Stimulated activated CD4-positive, alpha-beta T cell treated with anti-CD3 and anti-CD28 coated beads, Interleukin-12 subunit alpha, Interleukin-12 subunit beta, amount 100 ng/mL, for 4 hours (primary cell): ENCODE measurements at places on chromosomes 16 and 17.

- no peak for DNase-seq
These were observed 51.0 kb upstream of the GAS7 start for GRCh38 chr17:10249271-10250010.

DNA sequence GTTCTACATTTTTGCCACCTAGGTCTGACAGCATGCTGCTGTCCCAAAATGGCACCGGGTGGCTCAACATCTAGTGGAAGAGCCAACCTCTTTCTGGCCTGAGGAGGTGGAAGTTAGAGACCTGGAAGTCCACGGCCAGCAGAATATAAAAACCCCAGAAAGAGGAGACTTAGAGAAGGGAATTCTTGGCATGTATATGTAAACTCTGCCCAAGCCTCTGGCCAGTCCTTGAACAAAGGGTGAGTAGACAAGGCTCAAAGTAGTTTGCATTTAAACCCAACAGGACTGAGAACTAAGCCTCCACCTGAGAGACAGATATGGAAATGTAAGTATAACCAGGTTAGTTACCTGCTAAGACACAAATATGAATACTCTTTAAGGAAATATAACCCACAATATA, 210.3 kb downstream of the GRIN2A start:
- no peak for DNase-seq

DNA sequence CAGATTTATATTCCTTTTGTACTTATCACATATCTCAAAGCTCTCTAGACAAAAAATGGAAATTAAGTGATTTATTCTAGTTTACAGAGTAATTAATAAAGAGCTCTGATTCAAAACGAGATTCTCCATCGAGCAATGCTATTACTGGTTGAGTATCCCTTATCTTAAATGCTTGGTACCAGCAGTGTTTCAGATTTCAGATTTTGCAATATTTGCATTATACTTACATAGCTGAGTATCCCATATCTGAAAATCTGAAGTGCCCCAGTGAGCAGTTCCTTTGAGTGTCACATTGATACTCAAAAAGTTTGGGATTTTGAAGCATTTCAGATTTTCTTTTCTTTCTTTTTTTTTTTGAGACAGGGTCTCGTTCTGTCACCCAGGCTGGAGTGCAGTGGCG, 57.4 kb upstream of the STAC2 start:
- no peak for DNase-seq

DNA sequence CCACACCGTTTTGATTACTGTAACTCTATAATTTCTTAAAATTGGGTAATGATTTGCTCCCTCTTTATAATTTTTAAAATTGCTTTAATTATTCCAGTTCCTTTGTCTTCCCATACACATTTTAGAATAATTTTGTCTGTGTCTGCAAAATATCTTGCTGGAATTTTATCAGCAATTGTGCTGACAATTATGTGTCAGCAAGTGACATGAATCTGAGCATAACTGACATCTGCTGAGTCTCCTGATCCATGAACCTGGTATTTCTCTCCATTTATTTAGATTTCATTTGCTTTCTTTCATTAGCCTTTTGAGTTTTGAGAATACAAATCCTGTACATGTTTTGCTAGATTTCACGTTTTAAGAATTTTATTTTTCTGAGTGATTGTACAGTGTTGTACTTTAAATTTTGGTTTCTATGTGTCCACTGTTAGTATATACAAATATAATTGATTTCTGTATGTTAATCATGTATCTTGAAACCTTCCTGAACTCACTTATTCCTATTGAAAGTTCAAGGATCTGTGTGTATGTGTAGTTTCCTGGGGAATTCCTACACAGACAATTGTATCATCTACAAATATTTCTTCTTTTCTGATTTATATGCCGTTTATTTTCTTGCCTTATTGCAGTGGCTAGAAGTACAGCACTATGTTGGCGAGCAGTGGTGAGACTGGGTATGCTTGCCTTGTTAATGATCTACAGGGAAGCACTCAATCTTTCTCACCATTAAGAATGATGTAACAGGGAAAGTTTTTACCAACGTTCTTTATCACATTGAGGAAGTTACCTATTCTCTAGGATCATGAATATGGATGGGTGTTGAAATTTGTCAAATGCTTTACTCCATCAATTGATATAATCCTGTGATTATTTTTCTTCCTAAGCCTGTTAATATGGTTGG, 45.2 kb downstream of the N4BP1 start:
- DNase-seq, result no peak

GRCh38 chr16:12320298-12320706, 343.8 kb downstream of the SNX29 start:
- DNase-seq, result no peak

GRCh38 chr17:73394512-73395450, 83.0 kb upstream of the CDC42EP4 start:
- no peak for DNase-seq

GRCh38 chr17:7627250-7628121, at the start of gene SAT2:
TSS of gene SAT2 (minus strand) at chr17:7627821. CDS start at chr17:7627635, 186 bp downstream.
- peak; percentile 79 for DNase-seq
